ENCODE measurements at places on chromosomes 13 and 19.

- DNase-seq: peak; percentile 95
These were observed 4.1 kb upstream of the EML2 start for GRCh38 chr19:45643024-45643926.

- no peak for DNase-seq
These were observed 166.6 kb downstream of the KLF12 start for GRCh38 chr13:73967397-73968165.

DNA sequence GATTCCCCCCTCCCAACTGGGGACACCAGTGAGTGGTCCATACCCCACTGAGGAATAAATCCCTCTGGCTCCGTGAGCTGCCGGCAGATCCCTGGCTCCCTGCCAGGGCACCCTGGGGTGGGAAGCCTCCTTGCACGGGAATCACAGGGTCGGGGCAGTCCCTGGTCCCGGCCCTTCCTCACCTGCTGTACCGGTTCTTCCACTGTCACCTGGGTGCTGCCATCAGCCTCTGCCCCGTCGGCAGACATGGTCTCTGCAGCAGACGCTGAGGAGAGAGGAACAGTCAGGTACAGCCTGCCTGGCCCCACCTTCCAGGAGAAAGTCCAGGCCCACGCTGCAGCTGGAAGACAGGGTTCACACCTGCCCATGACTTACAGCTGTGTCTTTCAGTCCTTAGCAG, 6.3 kb downstream of the PLIN3 start:
- no peak for DNase-seq

DNA sequence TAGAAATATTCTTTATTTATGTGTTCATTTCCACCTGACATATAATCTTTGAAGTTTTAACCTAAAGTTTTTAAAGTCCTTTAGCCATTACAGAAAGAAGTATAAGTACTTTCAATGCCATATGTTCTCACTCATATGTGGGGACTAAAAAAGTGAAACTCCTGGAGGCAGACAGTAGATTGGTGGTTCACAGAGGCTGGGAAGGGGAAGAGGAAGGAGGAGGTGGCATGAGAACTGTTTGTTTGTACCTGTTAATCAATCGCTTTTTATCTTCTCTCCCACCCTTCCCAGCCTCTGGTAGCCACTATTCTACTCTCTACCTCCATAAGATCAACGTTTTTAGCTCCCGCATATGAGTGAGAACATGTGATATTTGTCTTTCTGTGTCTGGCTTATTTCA, 131.1 kb downstream of the MYO16 start:
- DNase-seq: no peak

DNA sequence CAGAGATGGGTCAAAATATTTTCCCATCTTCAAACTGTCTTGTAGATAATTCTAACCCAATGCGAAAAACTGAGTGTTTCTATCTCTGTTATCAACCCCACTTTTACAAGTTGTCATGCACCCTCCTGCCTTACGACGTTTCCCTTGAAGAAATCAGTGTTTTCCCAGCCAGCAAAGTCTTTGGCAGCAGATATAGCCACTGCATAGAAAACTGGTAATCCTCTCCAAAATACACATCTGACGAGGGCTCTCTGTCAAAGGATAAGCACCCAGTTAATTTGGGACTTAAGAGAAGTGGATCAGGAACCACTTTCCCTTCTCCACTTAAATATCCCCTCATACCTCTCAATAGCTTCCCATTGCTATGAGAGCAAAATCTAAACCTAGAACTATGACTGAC, 351.9 kb upstream of the MIR17HG start:
- DNase-seq: no peak

GRCh38 chr19:38134540-38135149, 89.4 kb downstream of the DPF1 start:
- no peak for DNase-seq

GRCh38 chr13:22770891-22771290, 409.9 kb upstream of the SGCG start:
- DNase-seq: no peak
